ENCODE measurements at places on chromosomes 1 and 21. TPM values are rescaled to one million over a fixed set of nuclear protein-coding genes. Genes with fewer than 3 reads are reported as not detected.

Gene SYCP1
- total RNA-seq = not detected

Gene PDC
- not detected for total RNA-seq

Gene KLHDC8A
- not detected for total RNA-seq

Gene HES2
- total RNA-seq = 19.8 TPM

Gene CACHD1
- total RNA-seq = 3.1 TPM

Gene GBP5
- total RNA-seq = under 0.01 TPM

Gene TLR5
- under 0.01 TPM for total RNA-seq

Gene PRMT2
- 136 TPM for total RNA-seq

Gene CLDN8
- not detected for total RNA-seq

Gene TMOD4
- not detected for total RNA-seq

Gene TCHH
- total RNA-seq = 0.20 TPM

Gene NEK2
- 2.4 TPM for total RNA-seq

Gene CYP4A11
- not detected for total RNA-seq

Gene NBPF20
- total RNA-seq = 1.8 TPM

Gene S100A7A
- total RNA-seq = not detected

Gene CFHR1
- total RNA-seq = not detected

Gene CBS
- total RNA-seq = 30.4 TPM

Gene CYP4A22
- not detected for total RNA-seq

Gene BCL2L15
- under 0.01 TPM for total RNA-seq

Gene ALPL
- not detected for total RNA-seq

Gene KDF1
- not detected for total RNA-seq

Data from lung microvascular endothelial cell (primary cell).